NCI-H187 (cell line): ENCODE measurements at places on chromosomes 5 and 9.

- DNase-seq, result no peak
Observed at GRCh38 chr9:19429595-19429994, 20.8 kb downstream of the ACER2 start.

- no peak for DNase-seq
Observed at GRCh38 chr9:121861501-121862180, 210.2 kb downstream of the DAB2IP start.

- DNase-seq, result no peak
Observed at GRCh38 chr5:73314395-73315257, 134.0 kb downstream of the FOXD1 start.

GRCh38 chr5:151222054-151222789, 1.7 kb downstream of the CCDC69 start:
- DNase-seq, result no peak

DNA sequence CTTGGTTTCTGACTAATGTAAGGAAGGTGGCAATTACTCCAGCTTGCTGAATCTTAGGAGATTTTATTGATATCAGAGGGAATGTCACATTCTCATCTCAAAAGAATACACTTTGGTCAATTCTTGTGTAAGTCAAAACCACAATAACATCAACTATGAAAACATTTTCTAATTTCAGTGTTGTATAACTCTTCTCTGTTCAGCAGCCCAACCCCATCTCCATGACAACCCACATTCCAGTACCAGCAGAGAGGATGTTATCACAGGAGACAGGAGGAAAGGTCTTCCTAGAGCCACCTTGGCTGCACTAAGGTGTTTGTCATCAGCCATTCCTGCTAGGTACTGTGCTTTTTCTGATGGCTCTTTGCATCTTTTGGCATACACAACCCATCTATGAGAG, 529.1 kb upstream of the BRINP1 start:
- DNase-seq, result no peak

GRCh38 chr9:114083666-114084065, 5.6 kb upstream of the AMBP start:
- no peak for DNase-seq

DNA sequence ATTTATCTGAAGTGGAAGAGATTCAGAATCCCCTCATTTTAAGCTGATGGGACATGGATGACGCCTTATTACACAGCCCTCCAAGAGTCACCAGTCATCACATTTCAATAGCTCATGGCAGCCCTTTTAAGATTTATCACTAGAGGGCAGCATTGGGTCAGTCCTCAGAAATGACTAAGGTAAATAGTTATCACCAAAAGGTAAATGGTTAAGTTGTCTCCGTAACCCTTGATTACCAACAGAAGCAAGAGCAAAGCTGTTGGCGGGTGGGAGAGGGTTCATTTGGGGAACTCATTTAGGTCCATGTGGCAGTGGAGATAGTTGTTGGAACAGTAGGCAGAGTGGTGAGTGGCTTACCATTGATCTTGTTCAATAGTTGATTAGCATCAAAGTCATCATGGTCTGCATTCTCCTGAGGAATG, 12.0 kb upstream of the C9 start:
- no peak for DNase-seq

GRCh38 chr5:42745426-42745825, 11.2 kb upstream of the CCDC152 start:
- no peak for DNase-seq
